ENCODE measurements at places on chromosomes 6 and 20. TPM values are rescaled to one million over a fixed set of nuclear protein-coding genes. Genes with fewer than 3 reads are reported as not detected.

DNA sequence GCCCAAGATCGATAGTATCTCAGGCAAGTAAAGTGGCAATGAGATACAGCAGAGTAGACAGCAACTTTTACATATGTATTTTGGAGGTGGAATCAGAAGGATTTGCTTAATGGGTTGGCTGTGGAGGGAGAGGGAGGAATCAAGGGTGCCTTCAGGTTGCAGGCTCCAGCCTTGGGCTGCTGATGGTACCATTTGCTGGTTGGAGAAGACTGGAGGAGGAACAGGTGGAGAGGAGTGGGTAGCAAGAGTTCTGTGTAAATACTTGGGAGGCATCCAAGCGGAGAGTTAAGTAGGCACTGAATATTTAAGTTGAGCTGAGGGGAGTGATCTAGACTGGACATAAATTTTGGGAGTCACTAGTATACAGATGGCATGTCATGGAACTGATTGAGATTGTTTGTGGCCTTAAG, 5.2 kb downstream of the BICRAL start:
- no peak for DNase-seq

DNA sequence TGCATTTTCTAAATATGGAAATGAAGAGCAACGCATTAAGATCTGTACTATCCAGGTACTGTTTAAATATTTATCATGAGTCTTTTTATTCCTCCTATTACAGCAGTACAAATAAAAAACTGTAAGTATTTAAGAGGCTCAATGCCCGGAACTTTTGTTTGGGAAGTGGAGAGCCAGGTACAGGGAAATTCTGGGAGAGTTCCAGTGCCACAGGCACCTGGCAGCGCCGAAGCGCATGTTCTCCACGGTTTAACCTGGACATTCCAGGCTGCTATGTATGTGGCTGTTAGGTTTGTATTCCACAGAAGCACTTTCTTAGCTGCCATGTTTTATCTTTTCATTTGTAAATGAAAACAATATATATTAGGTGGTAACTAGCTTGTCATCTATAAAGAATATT, 81.7 kb downstream of the PREP start:
- no peak for DNase-seq

- DNase-seq: no peak
Measured at GRCh38 chr20:8740265-8740664, 328.6 kb upstream of the PLCB4 start.

DNA sequence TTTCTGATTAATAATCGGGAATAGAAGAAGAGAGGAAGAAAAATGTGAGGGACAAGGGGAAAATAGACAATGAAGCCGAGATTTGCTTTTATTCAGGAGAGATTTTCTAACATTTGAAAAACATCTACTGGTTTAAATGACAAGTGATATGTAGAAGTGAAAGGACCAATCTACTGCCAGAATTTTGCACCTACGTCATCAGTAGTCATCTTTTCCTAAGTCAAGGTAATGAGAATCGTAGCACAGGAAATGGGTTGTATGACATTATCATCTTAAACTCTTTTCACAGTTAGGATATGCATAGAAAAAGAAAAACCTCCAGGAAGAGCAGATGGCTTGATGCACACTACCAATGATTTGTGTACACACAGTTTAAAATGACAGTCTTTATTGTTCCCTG, 45.3 kb upstream of the RAB32 start:
- no peak for DNase-seq

DNA sequence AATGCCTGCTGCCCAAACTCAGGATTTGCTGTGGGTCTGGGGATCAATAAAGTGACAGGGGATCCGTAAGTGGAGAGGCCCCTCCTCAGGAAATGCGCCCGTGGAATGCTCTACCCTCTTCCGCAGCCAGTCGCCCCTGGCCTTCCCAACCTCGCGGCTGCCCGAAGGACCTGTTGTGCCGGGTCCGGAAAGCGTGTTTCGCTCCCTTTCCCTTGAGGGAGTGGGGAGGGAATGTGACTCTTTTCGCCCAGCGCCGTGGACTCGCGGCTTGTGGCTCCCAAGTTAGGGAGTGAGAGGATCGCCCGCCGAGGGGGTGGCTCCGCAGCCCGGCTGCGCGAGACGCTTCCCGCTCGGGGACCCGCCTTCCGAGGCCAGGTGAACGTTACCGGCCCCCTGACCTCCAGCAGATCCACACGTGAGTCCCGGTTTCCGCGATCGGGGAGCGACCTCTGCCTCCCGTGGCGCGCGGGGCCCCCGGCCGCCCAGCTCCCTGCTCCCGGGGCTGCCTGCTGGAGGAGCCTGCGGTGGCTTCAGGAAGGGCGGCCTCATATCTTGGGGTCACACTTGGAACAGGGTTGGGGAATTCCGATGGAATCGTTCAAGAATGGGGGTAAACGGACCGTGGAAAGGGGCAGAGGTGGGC, 666 bp downstream of the TPD52L1 start:
- DNase-seq: no peak

GRCh38 chr6:47307362-47308197, 2.1 kb downstream of the TNFRSF21 start:
- DNase-seq: no peak

MYT1 gene
- total RNA-seq: not detected

ILRUN gene
- total RNA-seq: 56.6 TPM

PANK2 gene
- 36.8 TPM for total RNA-seq

Measured in HFFc6 (cell line).